ENCODE measurements at places on chromosomes 16 and 17. TPM values are rescaled to one million over a fixed set of nuclear protein-coding genes. Genes with fewer than 3 reads are reported as not detected.
A peak's percentile ranks its signal among the peaks of the same experiment; 100 is the strongest.

ATP1B2 gene
- 26.2 TPM for polyA plus RNA-seq

CA5A gene
- polyA plus RNA-seq, result 0.04 TPM

INCA1 gene
- 3.6 TPM for polyA plus RNA-seq

TP53TG3F gene
- not detected for polyA plus RNA-seq

WFDC1 gene
- polyA plus RNA-seq, result 0.77 TPM

CTRL gene
- polyA plus RNA-seq, result 3.6 TPM

- DNase-seq, result peak; percentile 27
These were observed 26.5 kb upstream of the C16orf87 start for GRCh38 chr16:46857368-46857945.

DNA sequence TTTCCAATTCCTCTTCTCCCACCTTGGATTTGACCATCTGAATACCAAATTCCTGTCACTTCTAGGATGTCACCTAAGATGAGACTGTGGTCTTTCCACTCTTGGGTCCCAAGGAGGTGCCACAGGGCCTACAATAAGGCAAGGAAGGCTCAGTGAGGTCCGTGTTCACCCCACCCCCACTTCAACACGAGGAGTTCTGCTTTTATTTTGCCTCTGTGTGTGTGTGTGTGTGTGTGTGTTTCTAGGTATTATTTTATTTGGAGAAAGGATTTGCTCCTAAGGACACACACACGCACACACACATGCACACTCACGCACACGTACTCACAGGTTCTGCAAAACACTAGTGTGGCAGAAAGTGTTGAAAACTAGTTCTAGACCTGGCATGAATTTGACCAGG, 24.5 kb upstream of the PHOSPHO1 start:
- no peak for DNase-seq

GRCh38 chr16:67301080-67301782, 21.9 kb downstream of the PLEKHG4 start:
- DNase-seq, result no peak

GRCh38 chr16:77069929-77070328, 121.1 kb upstream of the MON1B start:
- no peak for DNase-seq

- no peak for DNase-seq
These were observed 626.1 kb downstream of the TMEM114 start for GRCh38 chr16:7964167-7964566.

- peak; percentile 47 for DNase-seq
These were observed 18.7 kb upstream of the JPH3 start for GRCh38 chr16:87583453-87584131.

DNA sequence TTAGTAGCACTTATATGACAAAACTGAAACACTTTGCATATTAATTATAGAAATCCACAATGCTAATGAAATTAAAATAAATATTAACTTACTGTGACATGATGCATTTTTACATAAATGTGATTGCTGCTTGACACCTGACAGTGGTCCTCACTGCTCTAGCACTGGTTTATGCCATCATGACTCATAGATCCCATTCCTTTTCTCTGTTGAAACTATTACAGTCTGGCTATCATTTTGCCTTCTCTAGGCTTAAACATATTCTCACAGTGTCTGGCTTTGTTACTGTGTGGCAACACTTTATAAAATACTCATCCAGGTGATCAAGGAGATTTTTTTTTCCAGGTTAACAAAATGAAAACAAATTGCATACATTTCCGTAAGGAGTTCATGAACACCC, 108.0 kb downstream of the MRTFB start:
- DNase-seq, result no peak

- DNase-seq, result no peak
These were observed 1.5 kb downstream of the PLA2G15 start for GRCh38 chr16:68246666-68247065.

DNA sequence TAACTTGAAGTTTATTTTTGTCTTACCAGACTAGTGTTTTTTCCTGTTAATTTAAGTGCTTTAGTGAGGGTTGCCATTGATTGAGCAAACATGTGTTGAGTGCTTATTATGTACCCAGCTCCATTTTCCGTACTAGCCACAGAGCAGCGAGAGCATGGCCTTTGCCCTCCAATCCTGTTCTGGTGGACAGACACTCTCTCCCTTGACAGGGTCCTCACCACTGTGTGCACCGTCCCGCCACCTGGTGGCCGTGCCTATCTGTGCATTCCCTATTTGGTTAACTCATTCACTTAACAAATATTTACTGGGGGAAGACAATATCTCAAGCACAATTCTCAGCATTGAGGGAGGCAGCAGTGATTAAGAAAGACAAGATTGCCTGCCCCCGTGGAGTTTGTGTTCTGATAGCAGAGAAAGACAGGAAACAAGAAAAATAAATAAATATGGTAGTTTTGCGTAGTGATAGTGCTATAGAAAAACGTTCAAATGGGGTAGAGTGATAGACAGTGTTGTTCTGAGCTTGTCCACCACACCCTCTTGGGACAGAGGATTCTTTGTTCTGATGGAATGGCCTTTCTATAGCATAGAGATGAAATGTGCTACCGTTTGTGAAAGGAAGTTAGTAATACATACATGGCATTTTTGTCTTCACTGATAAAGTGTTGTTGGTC, 13.0 kb downstream of the CDH13 start:
- peak; percentile 59 for DNase-seq

DNA sequence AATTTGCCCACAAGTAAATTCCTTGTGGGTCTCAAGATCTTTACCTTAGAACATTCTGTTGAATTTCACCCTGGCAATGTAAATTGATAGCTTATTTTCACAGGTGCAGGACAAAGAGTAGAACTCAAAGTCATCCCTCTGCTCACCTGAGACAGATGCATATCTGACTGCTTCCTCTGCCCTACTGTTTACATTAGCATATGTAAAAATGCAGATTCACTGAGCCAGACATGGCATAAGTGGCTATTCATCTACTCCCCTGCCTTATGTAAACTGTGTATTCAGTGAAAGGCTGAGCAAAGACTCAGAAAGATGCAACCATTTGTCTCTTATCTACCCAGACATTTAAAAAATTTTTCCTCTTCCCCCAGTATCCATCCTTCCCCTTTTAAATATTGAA, 22.3 kb upstream of the MILR1 start:
- DNase-seq, result no peak

DNA sequence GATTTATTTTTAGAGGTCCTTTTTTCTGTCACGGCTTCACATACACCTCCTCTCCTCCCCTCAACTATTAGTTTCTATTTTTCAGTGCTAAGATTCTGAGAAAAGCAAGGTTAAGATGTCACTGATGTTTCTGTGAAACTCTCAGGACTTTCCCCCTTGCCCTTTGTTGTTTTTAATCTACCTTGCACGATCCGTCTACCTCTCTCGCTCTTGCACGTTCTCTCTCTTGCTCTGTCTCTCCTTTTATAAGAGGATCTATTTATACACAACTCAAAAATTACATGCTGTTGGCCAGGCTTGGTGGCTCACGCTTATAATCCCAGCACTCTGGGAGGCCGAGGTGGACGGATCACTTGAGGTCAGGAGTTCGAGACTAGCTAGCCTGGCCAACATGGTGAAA, 43.6 kb downstream of the RPA1 start:
- DNase-seq, result no peak

GRCh38 chr16:75203096-75203495, 3.9 kb downstream of the CTRB2 start:
- DNase-seq, result peak; percentile 30

DNA sequence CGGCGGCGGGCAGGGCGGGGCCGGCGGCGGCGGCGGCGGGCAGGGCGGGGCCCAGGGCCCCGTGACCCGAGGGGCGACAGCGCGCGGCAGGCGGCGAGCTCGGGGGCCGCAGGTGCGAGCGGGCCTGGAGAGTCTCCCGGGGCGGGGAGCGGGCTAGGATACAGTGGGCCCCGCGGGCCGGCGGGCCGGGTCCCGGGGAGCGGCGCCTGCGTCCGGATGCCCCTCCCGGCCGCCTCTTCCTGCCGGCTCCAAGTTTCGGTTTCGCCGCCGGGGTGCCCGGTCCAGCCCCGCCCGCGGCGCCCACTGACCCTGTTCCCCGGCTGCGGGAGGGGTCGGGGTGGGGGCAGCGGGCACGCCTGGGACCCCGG, at the start of gene RNF213:
Gene RNF213 (plus strand): TSS at position 62 of the 368 bp plus-strand sequence. CDS start 2,830 bp downstream, outside the sequence.
- DNase-seq, result peak; percentile 63

GRCh38 chr16:49855822-49856671, at the start of gene ZNF423:
Gene ZNF423, minus strand, starts transcription at chr16:49856112. Its CDS starts 338 bp downstream, at chr16:49855774.
- no peak for DNase-seq
